ENCODE measurements at places on chromosomes 11 and 22. TPM values are rescaled to one million over a fixed set of nuclear protein-coding genes. Genes with fewer than 3 reads are reported as not detected.

DNA sequence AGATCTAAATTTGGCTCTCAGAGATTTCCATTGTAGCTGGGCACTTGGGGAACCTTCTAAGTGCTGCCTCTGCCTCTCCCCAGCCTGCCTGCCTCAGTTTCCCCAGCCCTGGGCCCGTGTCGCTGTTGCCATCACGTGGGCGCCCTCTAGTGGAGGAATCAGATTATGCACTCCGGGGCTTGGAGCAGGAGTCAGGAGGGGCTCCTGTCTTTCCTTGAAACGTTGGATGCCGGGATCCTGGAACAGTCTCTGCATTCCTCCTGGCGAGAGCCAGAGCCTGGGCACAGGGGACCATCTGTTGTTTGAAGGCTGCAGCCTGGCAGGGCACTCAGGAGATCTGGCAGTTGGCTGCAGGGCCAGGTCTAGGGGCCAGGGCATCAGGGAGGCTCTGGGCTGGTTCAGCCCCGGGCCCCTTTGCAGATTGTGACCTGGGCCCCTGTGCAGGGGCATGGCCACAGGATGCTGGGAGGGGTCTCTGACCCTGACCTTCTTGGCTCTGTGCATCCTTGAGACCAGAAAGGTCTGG, 71.6 kb downstream of the LRP5 start:
- DNase-seq = peak; percentile 45

GRCh38 chr11:2699531-2700414, at the start of gene KCNQ1OT1:
Gene KCNQ1OT1, minus strand, starts transcription at chr11:2699994.
- DNase-seq = peak; percentile 85

GRCh38 chr22:43925433-43926348, 2.1 kb downstream of the PNPLA3 start:
- DNase-seq = no peak

GRCh38 chr11:72834905-72835304, 20.7 kb downstream of the ATG16L2 start:
- DNase-seq = no peak

- DNase-seq = no peak
These were observed 102.1 kb downstream of the FBXO7 start for GRCh38 chr22:32576553-32577253.

DNA sequence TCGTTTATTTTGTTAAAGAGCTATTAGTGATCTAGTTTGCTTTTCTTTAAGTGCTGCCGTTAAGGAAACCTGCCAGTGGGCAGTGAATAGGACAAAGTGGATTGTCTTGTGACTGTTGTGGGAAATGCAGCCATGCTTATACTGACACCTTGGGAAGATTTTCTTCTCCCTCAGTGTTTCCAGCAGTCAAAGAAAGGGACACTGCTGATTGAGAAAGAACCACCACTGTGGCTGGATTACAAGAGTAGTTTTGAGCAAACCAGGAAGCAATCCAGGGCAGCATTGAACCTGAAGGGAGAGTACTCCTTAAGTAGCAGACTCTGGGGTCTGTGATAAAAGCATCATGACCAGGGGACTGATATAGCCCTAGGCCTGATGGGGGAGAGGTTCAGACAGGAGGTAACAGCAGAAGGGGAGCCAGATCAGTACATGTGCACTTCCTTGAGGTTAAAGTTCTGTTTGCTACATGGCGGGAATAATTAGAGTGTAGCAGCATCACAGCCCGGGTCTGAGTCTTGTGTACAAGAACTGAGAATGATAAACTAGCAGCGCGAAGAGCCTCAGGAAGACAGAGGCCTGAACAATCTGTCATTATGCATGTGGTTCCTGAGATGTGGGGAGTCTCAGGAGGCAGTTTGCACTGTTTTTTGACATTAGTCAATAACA, 167.8 kb downstream of the C11orf91 start:
- DNase-seq = no peak

DNA sequence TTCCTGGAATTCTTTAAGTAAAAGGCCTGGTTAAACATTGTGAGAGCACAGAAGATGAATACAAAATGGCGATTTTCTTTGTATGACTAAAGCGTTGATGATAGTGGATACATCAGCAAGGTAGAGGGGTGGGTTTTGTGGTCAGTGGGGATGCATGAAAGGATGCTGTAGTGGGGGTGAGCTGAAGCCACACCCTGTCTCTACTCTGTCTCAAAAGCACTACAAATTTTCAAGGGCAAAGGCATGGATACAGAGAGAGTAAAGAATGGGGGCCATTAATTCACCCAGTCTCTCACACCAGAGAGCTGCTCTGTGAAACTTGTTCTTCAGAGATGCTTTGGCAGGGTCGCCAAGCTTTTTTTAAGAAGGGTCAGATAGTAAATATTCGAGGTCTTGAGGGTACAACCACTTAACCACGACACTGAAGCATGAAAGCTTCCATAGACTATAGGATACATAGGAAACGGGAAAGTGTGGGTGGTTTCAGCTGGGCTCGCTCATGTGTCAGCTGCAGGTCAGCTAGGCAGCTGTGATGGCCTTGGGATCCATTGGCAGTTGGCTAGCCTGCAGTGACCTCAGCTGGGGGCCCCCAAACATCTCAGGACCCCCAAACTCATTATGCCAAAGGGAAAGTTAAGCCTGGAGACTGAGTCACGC, 8.3 kb downstream of the TMEM138 start:
- no peak for DNase-seq

DNA sequence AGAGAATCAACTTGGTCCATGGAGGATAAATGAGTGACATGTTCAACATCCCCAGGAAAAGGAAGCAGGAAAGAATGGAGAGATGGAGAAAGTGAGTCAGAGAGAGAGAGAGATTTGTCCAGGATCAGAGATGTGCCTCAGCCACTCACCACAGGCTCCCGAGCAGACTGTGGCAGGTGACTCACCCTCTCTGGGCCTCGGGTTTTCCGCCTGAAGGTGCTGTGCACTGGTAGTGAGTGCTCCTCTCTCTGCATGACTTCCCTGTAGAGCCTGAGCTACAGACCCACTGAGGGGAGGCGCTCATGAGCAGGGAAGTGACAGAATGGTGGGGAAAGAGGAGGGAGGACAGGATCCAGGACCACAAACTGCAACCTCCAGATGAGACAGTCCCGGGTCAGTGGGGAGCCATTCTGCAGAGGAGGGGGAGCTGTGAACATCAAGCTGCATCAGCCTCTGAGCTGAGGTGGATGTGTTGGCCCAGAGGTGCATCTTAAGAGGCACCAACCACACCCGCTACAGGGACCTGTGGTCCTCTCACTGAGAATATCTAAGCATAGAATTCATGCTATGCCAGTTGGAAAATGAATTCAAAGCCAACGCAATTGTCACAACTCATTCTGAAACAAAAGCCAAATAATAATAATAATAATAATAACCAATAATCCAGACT, 433.4 kb downstream of the BRD1 start:
- DNase-seq = no peak

- no peak for DNase-seq
These were observed 5.0 kb downstream of the CCND1 start for GRCh38 chr11:69645801-69646492.

- no peak for DNase-seq
These were observed 44.6 kb upstream of the LIN7C start for GRCh38 chr11:27551127-27551526.

- no peak for DNase-seq
These were observed 6.4 kb downstream of the UBE2L3 start for GRCh38 chr22:21573750-21574494.

DNA sequence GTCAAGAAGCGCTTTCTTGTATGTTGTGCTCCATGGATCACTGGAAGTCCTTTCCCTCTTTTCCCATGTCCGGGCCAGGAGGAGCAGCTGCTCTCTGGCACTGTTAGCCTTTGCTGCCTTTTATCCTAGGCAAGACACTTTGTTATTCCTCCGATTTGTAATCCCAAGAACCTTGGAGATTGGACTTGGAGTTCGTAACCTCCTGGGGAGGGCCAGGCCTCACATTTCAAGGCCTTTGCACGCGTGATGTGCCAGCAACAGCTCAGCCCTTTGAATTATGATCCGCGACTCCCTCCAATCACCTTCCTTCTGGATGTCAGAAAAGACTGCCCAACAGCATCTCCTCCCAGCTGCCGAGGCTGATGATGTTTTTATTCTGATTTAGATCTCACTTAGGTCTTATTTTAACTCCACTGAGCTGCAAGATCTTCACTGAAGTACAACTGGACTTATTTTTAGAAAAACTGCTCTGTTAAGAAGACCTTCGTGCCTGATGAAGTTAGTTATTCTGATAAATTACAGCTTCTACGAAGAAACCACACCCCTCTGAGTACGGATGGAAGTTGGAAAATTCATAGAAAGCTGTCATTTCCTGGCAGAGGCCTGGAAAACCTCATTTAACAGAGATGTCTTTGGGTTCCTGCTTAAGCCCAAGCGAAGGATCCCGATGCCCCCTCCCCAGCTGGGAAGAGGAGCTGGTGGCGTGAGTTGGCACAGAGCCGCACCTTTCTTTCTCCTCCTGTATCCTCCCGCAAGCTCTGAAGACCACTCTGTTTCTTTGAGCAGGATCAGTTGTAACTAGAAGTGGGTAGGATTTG, 62.4 kb downstream of the PARVB start:
- DNase-seq = no peak

The PDE3B gene
- 64.0 TPM for total RNA-seq

The TECTA gene
- 0.34 TPM for total RNA-seq

The SGSM1 gene
- total RNA-seq = 0.64 TPM

The CLCF1 gene
- 0.73 TPM for total RNA-seq

The SCGB2A2 gene
- not detected for total RNA-seq

The FBLN1 gene
- not detected for total RNA-seq

The ANGPTL5 gene
- not detected for total RNA-seq

The MPEG1 gene
- not detected for total RNA-seq

The GPR83 gene
- total RNA-seq = 0.15 TPM

The TYR gene
- total RNA-seq = not detected
